ENCODE measurements at places on chromosomes 12 and 14. TPM values are rescaled to one million over a fixed set of nuclear protein-coding genes. Genes with fewer than 3 reads are reported as not detected.
A peak's percentile ranks its signal among the peaks of the same experiment; 100 is the strongest.

- no peaks in the 10 kb centered on the region for H3K36me3 ChIP-seq
- H3K27ac ChIP-seq = no peak overlapping the region
- DNase-seq = peak; percentile 53
- no peak overlapping the region for H3K4me3 ChIP-seq
Measured at GRCh38 chr12:104054681-104055346, 4.8 kb upstream of the GLT8D2 start.

FGD4 gene
- 54.3 TPM for total RNA-seq

PAX9 gene
- total RNA-seq = not detected

DNA sequence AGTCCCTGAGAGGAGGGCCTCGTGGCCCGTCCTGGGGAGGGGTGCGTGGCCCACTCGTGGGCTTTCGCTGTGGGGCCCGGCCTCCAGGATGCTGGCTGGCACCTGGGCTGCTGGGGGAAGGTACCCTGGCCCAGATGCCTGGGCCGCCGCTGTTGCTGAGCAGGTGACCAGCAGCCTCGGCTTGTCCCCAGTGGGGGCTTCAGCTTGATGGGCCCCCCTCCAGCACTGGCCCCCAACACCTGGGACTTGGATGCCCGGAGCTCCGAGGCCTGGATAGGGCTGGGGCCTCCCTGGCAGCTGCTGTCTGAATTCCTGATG lies 10.8 kb downstream of the KIF26A start:
- peaks cover 21% of the 10 kb centered on the region for H3K4me1 ChIP-seq
- H3K27me3 ChIP-seq = no peaks in the 10 kb centered on the region
- H3K27ac ChIP-seq = peak overlapping the region; percentile 79
- DNase-seq = no peak
- H3K36me3 ChIP-seq = no peaks in the 10 kb centered on the region

GPR84 gene
- not detected for total RNA-seq

DNA sequence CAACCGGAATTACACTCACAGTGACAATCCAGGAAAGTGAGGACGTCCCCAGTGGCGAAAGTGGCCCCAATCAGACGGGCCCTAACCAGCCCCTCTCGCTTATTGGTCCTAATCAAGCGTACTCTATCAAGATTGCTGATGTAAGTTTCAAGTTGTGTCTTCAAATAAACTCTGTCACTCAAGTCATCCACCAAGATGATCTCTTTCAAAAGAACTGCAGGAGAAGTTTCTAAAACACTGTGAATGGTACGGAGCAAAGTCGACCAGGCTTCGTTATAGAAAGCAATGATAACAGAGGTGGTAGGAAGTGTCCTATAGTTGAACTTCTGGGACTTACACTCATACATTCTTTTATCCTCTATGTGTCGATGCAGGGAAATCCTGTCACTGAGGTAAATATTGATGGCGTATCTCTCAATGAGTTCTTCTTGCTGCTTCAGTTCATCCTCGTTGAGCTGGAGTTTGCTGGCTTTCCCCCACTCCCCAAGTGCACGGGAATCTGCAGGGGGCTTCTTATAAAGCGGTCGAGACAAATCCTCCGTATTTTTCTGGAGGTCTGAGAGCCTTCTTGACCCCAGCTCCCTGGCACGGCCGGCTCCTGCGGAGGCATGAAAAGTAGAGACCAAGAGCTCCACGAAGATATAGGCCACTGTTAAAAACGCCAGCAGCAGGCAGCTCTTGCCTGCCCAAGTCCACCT lies 604 bp downstream of the GALNT4 start:
- peaks cover 11% of the 10 kb centered on the region for H3K4me1 ChIP-seq
- H3K36me3 ChIP-seq = no peaks in the 10 kb centered on the region
- peak overlapping the region; percentile 96 for H3K4me3 ChIP-seq
- no peaks in the 10 kb centered on the region for H3K27me3 ChIP-seq

DNA sequence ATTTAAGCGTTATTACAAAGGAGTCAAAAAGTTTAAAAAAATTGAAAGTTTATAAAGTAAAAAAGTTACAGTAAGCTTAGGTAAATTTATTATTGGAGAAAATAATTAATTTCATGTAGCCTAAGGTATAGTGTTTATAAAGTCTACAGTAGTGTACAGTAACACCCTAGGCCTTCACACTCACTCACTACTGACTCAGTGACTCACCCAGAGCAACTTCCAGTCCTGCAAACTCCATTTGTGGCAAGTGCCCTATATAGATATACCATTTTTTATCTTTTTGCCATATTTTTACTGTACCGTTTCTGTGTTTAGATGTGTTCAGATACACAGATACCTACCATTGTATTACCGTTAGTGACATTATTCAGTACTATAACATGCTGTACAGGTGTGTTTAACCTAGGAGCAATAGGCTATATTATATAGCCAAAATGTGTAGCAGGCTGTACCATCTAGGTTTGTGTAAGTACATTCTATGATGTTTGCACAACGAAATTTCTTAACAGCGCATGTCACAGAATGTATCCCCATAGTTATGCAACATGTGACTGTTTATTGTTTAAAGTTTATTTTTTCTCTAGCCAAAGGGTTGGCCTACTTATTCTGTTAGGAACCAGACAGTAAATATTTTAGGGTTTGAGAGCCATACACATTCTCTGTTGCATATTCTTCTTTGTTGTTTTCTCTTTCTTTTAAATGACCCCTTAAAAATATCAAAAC lies 155.5 kb downstream of the PCNX1 start:
- no peak overlapping the region for H3K27ac ChIP-seq
- H3K27me3 ChIP-seq = no peaks in the 10 kb centered on the region
- no peak for DNase-seq
- H3K4me3 ChIP-seq = no peak overlapping the region
- no peaks in the 10 kb centered on the region for H3K4me1 ChIP-seq

KCNK10 gene
- 1.0 TPM for total RNA-seq

GRCh38 chr14:101077481-101078074 lies 174.1 kb upstream of the RTL1 start:
- no peaks in the 10 kb centered on the region for H3K36me3 ChIP-seq
- H3K27me3 ChIP-seq = peaks cover 8% of the 10 kb centered on the region
- peak overlapping the region; percentile 63 for H3K4me3 ChIP-seq
- DNase-seq = peak; percentile 82
- no peak overlapping the region for H3K27ac ChIP-seq

GRCh38 chr12:3010214-3010930 lies 51.2 kb downstream of the TEAD4 start:
- no peaks in the 10 kb centered on the region for H3K4me1 ChIP-seq
- H3K27me3 ChIP-seq = no peaks in the 10 kb centered on the region
- H3K4me3 ChIP-seq = no peak overlapping the region
- peaks cover 19% of the 10 kb centered on the region for H3K36me3 ChIP-seq
- no peak for DNase-seq
- H3K27ac ChIP-seq = 0 out of 2 replicates have a peak overlapping the region, but pooled peaks have one; percentile 32

- DNase-seq = no peak
- H3K36me3 ChIP-seq = no peaks in the 10 kb centered on the region
- no peaks in the 10 kb centered on the region for H3K27me3 ChIP-seq
- no peak overlapping the region for H3K27ac ChIP-seq
- H3K4me3 ChIP-seq = no peak overlapping the region
- no peaks in the 10 kb centered on the region for H3K4me1 ChIP-seq
Measured at GRCh38 chr12:63037746-63038712, 103.1 kb upstream of the PPM1H start.

All from GM23338 (cell line).